ENCODE measurements at places on chromosomes 6 and 20.

DNA sequence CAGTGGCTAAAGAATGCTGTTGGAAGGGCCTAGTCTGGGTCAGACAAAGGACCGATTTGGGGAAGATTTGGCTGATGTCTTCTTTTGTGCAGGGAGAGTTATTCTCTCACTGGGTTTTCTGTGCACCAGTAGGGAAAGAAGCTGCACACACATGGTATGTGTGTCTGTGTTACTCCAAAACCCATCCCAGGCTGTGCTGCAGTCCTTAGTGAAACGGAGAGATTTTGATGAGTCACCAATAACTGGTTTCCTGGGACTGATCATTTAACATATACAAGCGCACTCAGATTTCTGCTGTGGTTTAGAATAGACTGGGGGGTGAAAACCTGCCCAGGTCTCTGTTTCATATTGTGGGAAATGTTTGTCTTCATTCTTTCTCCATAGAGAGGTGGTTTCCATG is 1049.8 kb downstream of the KIF16B start:
- DNase-seq, result no peak

DNA sequence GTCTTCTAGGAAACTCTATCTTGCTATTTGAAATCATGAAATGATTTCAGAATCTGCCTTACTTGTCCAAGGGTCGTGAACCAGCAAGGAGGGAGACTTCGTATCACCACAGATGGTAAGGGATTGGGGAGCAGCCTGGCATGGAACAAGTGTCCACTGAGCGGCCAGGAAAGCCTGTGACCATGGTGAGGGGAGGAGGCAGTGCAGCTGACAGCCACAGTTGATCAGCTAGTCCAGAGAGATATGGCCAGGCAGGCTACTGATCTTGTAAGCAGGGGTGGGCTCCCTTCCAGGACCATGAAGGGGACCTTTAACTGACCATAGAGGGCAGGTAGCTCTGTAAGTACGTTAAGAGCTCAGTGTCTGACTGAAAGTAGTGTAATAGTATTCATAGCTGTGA is 96.8 kb upstream of the TENT5A start:
- DNase-seq, result no peak

GRCh38 chr6:93964321-93964720 is 545.0 kb upstream of the EPHA7 start:
- no peak for DNase-seq

GRCh38 chr20:25484911-25485511 is 77.5 kb downstream of the GINS1 start:
- DNase-seq, result no peak

DNA sequence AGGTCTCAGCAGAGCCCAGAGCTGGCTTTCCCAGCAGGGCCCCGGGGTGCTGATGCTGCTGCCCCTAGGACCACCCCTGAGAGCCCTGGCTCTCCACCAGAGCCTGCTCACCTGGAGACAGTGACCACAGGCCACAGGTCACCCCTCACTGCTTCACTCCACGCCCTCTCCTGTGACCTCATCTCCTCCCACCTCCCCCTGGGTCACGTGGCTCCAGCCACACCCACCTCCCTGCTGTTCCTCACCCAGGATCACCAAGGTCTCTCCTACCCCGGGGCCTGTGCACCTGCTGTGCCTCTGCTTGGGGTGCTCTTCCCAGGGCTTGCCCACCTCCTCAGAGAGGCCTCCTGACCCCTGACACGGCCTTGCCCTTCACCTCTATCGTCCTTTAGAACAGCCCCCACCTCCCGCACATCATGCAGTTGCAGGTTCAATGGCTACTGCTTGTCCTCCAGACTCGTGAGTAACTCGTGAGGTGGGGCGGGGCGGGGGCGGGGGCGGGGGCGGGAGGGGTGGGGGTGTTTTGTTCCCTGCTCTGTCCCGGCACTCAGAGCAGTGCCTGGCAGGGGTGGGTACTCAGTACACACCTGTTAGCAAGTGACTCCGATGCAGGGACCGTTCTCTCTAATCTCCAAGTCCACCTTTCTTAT is 468.0 kb downstream of the PREX1 start:
- DNase-seq, result no peak

DNA sequence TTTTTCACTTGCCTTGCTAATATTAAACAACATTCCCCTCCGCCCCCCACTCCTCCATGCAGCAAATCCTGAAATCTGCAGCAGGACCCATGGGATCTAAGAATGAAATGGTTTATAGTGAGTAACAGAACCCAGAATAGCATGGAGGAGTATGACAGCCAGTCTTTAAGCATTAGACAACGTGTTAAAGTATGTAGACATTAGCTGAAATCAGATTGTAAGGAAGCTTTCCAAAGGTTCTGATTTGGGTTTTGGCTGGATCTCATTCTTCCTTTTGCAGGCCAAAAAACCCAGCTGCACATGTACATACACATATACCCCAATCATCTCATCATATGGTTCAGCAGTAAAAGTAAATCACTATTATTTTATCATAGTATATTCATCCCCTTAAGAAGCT is 126.5 kb downstream of the GJA10 start:
- no peak for DNase-seq

GRCh38 chr20:61527626-61528025 is 275.6 kb downstream of the CDH4 start:
- DNase-seq, result no peak

- DNase-seq, result no peak
These were observed 81.4 kb downstream of the DLL1 start for GRCh38 chr6:170209354-170210025.

- DNase-seq, result no peak
These were observed 79.5 kb upstream of the MARCKS start for GRCh38 chr6:113777601-113778000.

GRCh38 chr20:43571310-43571709 is 12.5 kb downstream of the SGK2 start:
- no peak for DNase-seq

DNA sequence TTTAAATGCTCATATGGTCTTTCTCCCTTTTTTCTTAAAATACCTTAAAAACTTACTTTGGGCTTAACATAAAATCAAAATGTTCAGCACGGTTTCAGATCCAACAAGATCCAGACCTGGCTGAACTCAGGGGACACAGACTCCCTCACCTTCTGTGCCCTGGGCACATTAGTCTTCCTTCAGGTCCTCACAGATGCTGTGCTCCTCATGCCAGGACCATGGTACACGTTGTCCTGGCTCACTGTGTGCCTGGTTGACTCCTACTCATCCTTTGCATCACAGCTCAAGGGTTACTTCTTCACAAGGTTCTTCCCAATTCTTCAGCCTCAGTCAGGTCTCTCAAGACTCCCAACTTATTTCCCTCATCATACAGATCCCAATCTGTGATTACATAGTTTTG is 73.6 kb upstream of the TCF21 start:
- DNase-seq, result no peak

DNA sequence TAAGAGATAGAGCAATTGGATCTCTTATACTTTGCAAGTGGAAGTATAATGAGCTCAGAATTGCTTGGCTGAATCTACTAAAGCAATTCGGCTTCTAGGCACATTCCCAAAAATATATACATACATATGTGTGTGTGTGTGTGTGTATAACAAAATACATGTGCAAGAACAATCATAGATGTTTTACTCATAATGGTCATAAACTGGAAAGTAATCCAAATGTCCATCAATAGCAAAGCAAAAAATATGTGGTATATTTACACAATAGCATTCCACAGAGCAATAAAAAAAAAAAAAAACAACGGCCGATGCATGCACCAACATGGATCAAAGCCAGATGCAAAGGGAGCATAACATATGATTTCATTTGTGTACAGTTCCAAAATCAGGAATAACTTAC is 707.9 kb downstream of the RFPL4B start:
- no peak for DNase-seq

GRCh38 chr20:22866812-22867341 is 168.2 kb upstream of the SSTR4 start:
- no peak for DNase-seq

DNA sequence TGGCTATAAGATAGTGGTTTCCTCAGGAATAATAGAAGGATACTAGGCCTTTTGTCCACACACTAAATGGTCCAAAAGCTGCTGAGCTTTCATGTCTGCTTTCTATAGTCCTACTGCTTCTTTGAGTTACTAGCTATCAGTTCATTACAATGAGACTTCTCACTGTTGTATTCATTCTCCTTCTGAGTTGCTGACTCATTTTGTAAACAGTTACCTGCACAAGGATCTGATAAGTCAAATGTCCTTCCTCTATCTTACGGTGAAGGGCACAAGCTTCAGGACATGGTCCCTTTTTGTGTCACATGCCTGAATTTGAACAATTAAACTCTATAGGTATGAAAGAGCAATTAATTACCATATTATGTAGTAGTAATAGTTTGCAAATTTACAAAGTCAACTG is 90.5 kb downstream of the MAN1A1 start:
- DNase-seq, result no peak

GRCh38 chr6:5205035-5205507 is 55.7 kb downstream of the LYRM4 start:
- DNase-seq, result no peak

- no peak for DNase-seq
These were observed 406.7 kb downstream of the CD83 start for GRCh38 chr6:14524319-14524718.

DNA sequence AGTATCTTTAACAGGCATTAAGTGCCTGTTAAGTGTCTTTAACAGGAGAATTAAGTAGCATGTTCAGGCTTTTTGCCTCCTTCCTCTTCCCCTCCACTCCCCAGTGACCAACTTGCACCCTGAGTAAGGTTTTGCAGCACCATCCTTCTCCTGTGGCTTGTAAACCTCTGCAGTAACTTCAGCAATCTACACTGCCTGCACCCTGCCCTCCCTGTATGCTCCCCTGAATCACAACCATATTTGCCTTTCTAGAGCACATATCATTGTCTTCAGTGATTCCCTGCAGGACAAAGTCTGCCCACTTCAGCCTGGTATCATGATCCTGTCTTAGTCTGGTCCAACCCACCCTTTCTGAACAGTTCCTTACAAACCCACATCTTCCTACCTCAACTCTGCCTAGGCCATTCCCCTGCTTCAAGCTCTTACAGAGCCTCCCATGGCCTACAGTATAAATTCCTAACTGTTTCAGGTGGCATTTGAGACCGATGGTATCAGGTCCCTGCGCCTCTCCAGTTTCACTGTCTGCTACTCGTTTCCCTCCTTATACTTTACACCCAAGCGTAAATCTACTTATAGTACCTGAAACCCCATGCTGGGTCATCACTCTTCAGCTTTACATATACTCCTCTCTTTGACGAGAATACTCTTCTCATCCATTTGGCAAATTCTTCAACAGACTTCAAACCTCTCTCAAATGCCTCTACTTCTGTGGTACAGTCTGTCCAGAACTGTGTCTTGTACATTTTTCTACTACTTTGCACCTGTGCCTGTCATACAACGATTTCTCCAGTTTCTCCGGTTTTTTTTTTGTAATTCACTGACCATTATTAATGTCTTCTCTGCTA is 69.8 kb downstream of the ZHX3 start:
- no peak for DNase-seq

DNA sequence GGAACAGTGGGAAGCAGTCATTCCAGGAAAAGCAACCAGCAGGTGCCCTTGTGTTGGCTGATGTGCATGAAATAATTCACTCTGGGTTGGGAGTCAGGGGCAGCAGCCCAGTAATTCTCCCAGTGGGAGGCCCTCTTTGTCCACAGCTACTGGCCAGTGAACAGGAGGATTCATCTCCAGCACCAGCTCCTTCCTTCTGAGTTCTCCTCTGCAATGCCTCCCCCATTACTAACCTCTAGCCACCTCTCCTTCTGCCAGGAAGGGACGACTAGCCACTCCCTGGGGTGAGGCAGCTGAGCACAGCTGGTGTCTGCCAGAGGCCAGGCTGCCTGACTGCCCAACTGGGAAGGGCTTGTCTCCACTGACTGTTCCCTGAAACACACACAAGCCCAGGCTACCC is 12.5 kb upstream of the R3HDML start:
- DNase-seq, result no peak

DNA sequence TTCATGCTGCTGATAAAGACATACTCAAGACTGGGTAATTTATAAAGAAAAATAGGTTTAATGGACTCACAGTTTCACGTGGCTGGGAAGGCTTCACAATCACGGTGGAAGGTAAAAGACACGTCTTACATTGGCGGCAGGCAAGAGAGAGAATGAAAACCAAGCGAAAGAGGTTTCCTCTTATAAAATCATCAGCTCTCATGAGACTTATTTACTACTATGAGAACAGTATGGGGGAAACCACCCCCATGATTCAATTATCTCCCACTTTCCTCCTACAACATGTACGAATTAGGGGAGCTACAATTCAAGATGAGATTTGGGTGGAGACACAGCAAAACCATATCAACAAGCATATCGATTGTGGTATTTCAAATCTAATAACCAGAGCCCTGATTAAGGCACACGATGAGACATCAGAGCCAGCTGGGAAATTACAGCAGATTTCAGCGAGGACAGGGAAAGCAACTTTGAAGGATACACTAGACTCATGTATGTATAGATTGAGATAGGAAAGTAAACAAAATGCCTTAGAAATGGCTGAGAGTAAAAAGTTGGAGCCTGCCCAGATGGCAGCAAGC is 129.8 kb upstream of the GJE1 start:
- DNase-seq, result no peak

DNA sequence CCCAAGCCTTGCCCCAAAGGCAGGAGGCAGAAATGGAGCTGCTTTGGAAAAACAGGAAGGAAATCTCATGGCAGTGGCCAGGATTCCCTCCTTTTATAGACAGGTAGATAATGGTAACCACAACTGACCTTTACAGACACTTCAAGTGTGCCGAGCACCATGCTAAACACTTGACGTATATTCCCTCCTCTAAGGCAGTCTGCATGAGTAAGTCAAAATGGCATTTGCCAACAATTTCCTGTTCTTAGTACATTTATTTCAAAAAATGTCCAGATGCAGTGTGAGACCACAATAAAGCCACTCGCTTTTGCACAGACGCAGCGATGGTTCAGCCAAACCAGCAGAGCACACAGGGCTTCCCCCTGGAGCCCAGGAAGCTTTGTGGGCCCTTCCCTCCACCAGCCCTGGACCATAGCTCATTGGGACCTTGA is 16.5 kb upstream of the GPR6 start:
- DNase-seq, result no peak
